ENCODE measurements at places on chromosomes 13 and 19.

DNA sequence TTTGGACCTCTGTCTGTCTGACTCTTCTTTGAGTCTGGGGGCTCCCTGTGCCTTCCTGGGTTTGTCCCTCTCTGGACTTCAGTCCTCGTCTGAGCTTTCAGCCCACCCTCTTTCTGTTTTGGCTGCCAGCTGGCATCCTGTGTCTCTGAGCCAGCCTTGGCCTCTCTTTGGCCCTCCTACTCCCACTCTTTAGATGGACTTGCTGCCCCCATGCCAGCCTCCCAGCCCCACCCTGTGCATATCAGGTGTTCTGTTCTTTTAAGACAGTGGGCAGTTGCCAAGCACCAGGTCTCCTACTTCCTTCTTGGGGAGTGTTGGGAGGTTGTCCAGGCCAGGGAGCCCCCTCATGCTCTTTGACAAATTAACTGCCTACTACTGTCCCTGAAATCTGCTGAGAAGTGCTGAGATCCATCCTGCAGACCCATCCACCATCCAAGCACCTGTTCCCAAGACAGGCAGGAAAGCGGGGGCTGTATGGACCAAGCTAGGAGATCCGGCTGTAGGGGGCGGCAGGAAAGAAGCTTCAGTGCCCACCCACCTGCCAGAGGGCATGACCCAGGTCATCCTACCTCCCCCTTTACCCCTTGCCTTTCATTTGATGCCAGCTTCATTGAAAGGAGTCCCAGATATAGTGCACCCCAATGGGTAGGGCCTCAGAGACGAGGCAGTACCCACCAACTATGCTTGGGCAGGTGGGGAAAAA, 9.6 kb downstream of the CIC start:
- no peak for DNase-seq

GRCh38 chr13:97640268-97640667, 206.3 kb downstream of the RAP2A start:
- no peak for DNase-seq

DNA sequence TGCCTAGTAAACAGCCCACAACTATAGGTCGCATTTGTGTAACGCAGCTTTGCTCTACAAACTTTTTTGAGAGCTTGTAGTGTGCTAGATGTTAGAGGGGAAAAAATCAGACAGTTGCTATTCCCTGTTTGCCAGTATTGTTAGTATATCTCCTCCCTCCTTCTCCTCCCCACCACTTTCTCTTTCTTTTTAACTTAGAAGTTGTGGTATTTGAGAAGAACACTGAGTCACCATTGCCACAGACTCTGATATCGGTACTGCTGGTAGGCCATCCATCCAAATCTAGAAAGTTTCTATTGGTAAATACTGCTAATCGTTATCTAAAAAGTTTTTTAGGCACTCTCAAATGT, 666 bp downstream of the POMP start:
- DNase-seq: no peak

DNA sequence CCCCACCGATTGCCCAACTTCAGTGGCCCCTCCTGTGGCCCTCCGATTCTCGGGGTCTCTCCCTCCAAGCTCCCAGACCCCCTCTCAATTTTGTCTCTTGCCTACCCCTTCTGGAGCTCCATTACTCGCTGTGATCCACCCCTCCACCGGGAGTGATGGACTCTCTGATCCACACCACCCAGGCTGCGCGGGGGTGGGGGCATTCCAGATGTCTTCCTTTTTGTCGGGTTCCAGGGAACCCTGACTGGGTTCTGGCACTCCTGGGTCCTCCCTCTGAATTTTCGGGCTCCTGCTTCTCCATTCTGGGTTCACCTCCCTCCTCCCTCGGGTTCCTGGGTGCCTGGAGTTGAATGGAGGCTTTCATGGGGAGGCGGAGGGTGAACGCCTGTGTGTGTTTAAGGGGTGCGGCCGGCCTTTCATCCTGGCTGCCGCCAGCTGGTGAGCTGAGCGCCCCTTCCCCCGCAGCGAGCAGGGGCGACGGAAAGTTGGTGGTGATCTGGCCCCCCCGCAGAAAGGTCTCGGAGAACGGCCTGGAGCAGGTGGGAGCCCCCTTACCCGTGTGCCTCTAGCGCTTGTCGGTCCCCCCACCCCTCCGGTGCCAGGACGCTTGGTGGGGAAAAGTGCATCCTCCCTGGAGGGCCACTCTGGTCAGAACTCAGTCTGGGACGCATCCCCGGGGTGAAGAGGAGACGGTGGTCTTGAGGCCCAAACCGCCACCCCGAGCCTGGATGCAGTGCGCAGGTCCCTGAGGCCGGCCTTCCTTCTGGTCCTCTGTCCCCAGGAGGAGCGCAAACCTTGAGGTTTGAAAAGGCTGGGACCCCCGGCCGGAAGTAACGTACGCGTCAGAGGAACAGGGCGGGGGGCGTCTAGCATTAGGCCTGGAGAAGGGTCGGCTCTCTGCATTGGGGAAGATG, 1.6 kb downstream of the MISP3 start:
- no peak for DNase-seq

Measured in kidney epithelial cell (primary cell).